ENCODE measurements at places on chromosomes 7 and 10.

DNA sequence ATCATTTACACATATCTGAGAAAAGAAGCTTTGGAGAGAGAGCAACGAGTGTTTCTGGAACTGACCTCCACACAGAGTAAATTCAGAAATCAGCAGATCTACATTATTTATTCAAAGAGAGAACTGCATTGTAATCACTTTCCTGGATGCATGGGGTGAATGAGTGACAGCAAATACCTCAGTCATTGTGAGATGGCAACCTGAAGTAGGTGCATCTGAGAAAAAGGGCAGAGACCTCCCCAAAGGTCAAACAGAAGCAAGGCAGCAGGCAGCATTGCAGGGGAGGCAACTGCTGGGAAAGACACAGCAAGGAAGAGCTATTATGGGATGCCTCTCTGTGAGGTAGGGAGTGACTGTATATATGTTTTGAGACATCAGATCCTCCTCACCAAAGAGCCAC lies 26.5 kb upstream of the SMIM30 start:
- no peak for DNase-seq

DNA sequence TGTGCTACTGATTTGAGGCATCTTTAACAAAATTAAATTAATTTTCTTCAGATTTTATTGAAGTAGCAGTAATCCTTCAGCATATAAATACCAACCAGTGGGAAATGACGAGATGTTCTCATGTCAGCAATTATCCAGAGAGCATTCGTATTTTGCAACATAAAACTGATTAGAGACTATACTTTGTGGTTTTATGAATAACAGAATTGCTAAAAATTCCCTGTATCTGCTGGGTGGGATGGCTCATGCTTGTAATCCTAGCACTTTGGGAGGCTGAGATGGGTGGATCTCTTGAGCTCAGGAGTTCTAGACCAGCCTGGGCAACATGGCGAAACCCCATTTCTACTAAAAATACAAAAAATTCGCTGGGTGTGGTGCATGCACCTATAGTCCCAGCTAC lies 56.9 kb downstream of the ATAD1 start:
- DNase-seq, result no peak

DNA sequence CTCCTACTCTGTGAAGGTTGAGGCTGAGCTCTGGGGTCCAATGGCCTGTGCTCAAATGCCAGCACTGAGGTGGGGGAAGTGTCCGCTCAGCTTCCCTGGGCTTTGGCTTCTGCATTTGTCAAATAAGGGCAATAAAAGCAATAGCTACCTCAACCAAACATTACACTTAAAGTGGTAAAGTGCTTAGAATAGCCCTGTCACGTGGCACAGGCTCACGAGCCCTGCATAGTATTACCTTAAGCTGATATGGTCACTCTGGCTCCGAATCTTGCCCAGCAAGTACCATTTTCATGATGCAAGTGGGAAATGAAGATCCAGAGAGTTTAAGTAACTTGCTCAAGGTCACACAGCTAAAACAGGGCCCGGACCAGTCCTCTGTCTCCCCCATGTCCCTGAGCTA lies 451.1 kb upstream of the ZMIZ1 start:
- DNase-seq, result no peak

DNA sequence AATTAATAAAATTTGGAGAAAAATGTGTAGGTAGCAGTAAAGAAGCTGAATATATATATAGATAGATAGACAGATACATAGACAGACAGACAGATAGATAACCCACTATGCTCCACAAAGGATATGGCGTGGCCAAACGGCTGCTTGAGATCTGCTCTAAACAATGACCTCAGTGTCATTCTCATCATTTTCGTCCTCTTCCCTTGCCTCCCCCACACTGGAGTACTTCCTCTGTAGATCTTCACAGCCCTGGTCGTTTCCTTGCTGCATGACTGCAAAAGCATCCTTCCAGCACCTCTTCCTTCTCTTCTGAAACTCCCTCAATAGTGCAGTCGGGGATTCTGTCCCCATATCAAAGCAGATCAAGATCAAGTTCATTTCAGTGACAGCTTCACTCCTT lies 35.6 kb upstream of the ATP6V0A4 start:
- no peak for DNase-seq

- DNase-seq, result no peak
These were observed 138.5 kb downstream of the SRPK2 start for GRCh38 chr7:105250239-105250638.
